NCI-H2029 treated with DMSO at 0.1 percent for 48 hours (cell line): ENCODE measurements at places on chromosomes 2 and 18.

- no peak for DNase-seq
Observed at GRCh38 chr2:50749216-50749615, 282.7 kb downstream of the NRXN1 start.

DNA sequence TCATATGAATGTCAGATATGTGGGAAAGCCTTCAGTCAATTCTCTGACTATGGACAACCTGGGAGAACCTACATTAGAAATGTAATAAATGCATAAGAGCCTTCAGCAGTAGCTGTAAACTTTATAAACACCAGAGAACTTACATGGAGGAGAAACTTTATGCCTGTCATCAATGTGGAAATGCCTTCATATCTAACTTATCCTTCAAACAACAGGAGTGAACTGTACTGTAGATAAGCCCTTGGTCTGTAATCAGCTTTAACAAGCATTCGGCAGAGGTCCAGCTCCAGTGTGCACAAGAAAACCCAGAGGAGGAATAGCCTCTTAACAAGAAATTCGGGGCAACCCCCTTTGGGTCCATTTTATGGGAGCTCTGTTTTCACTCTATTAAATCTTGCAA, 14.8 kb upstream of the UXS1 start:
- DNase-seq = no peak

DNA sequence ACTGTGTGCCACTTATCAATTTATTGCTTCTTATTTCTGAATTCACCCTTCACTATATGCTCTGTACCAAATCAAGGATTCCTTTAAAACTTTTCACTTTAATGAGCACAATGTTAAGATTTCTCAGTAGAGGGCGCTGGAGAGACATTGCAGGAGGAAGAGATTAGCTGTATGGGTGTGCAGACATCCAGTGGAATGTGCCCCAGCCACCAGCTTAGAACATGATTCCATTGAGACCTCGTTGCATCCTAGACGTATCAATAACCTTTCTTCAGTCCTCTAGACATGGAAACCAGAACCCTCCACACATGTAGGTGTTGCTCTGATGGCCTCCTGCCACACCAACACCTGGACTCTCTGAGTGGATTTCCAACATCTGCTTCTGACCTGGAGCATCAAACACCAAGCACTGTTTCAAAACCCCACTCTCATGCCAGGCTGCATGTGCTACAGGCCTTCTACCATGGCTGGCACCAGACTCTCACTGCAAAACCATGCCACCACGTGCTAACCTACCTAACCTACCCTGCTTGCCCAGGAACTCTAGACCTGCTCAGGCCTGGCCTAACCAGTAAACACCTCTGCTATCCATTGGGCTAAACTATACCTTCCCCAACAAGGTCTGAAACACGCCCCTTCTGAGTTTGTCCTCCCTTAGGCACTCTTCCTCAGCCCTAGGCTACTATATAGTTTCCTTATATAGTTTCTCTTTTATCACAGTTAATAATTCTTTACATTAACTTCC, 633.2 kb upstream of the PKDCC start:
- no peak for DNase-seq

DNA sequence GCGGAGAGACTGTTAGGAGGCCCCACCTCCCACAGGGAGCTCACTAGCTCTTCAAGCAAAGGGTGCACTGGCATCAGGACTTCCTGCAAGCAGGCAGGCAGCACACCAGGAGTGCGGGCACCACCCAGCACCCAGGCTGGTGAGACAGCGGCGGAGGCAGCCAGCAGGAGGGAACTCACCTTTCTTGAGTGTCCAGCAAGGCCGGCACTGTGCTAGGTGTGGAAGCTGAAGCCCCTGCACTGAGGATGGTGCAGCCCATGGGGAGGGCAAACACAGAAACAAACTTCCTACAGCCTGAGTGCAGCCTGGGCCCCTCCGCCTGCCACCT, 100.7 kb upstream of the ID2 start:
- DNase-seq = no peak

DNA sequence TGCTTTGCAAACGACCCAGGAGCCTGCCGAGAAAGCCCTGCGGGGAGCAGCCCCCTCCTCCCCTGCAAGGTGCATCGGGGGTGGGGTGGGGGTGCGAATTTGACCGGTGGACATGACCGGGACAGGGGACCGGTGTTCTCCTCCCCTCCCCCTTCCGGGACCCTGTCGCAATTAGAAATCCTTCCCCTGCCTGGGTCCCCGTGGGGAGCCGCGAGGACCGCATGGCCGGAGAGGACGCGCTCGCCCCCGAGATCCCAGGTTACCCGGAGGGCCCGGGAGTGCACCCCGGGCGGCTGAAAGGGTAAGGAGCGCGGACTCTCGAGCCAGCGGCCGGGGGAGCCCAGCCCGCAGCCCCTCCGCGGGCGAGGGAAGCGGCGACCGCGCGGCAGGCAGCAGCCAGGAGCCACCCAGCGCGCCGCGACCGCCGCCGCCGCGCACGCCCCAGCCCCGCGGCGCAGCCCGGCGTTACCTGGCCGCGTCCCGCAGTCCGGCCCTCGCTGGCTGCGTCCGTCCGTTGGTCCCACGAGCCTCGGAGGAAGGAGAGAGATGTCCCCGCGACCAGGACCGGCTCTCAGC, 482 bp downstream of the DLGAP1 start:
- DNase-seq = no peak
